MV-4-11 (cell line): ENCODE measurements at places on chromosomes 6 and 20.

DNA sequence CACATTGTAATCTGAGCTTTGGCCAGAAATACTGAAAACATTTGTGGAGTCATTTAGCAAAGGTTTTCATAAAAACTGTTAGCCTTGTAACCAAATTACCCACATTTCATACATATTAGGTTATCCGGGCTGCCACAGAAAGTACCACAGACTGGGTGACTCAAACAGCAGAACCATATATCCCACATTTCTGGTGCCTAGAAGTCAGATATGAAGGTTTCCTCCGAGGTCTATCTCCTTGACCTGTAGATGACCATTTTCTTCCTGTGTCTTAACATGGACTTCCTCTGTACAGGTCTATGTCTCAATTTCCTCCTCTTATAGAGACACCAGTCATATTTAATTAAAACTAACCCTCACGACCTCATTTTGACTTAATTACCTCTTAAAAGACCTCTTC, 49.5 kb upstream of the SMIM28 start:
- DNase-seq = no peak

DNA sequence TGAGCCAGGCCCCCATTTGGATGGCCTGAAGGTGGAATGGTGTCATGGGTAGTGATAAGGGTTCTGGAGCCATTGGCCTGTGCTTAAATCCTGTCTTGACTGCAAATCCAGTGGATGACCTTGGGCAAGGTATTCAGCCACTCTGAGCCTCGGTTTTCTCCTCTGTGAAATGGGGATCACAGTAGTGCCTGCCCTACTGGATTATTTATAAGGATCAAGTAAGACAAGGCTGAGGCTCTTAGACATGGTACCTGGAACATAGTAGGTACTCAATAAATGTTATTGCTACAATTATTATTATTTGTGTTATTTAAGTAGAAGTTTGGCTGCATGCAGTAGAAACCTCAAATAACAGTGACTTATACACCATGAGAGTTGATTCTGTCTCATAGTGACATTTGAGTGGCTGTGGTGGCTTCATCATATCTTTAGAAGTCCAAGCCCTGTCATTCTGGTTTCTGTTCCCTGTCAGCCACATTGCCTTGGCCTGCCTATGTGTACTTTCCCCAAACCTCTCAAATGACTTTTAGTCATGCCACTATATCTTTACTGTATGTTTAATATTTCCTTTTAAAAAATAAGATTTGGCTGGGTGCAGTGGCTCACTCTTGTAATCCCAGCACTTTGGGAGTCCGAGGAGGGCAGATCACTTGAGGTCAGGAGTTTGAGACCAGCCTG, 37.6 kb upstream of the CHMP4B start:
- peak; percentile 85 for DNase-seq

DNA sequence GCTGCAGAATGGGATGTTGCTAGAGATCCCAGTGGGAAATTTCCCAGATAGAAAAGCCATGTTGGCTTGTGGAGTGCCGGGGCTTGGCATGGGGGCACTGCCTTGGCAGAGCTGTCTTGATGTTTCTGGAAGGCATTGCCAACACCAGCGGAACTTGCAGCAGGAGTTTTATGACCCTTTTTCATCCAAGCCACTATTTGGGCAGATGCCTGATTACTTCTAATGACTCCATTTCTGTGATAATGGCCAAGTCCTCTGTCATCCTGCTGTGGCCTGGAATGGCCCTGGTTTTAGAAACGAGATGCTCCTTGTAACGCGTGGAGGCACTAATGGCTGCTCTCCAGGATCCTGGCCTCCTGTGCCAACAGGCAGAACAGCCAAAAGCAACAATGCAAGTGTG, 229.0 kb downstream of the ZNF217 start:
- DNase-seq = no peak

- DNase-seq = no peak
Measured at GRCh38 chr20:44334306-44334705, 2.5 kb upstream of the R3HDML start.

DNA sequence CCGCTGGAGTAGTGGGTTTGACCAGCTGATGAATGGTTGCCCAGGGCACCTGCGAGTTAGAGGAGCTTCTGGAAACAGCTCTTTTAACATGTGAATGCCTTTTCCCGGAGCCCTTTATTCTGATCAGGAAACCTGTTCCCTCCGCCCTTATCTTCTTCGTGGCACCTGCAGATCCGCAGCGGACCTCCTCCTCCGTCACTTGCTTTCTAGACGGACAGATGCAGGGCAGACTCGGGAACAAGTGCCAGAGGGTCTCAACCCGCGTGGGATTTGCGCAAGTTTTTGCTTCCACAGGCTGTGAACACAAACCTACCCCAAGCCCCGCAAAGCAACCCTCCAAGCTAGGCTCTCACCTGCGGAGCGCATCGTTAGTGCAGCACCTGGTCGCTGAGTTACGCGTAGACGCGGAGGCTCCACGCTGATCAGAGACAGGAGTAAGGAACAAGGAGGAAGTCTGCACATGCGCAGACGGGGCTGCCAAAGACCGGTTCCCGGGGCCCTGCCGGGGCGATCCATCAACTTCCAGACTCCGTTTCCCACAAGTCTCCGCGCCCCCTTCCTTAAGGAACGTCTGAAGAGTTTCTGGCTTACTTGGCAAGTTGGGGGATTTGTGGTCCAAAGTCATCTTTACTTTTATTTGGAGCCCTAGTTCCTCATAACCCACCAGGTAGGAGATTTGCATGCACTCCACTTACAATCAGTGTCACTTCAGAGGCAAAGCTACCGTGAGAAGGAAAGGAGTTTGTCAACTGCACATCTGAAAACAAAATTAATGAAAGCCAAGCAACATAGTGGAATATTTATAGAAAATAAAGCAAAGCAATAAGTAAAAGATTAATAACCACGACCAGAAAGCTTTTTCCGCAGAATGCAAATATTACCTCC, 52.7 kb upstream of the ELMO2 start:
- DNase-seq = no peak
